ENCODE measurements at places on chromosomes 6 and 20.

GRCh38 chr20:62702895-62703852 is 5.5 kb upstream of the NTSR1 start:
- peak; percentile 77 for DNase-seq

DNA sequence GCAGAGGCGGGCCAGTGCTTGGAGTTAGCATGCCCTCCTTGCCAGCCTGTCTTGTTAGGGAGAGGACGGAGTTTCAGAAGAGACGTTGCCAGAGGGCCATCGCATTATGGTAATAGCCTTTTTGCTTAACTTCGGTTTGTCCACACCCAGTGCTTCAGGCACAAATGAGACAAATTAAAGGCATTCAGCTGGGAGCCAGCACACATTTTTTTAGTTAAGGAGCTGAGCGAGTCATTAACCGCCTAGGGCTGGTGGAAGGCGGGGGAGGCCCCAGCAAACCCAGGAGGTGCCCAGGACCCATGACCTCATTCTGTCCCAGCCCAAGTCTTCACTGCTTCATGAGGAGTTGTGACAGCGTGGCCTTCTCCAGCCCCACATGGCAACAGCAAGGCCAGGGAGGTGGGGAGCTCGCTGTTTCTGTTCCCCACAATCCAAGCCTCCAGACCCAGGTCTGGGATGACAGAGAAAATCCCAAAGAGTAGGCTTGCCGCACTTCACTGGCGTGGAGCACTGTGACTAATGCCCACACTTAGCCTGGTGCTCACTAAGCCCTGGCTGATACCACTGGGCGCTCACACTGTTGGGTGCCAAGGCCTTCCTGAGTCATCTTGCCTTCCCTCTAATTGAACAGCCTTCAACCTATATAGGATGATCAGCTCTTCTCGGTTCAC is 237.1 kb downstream of the ANKRD60 start:
- DNase-seq = peak; percentile 33

DNA sequence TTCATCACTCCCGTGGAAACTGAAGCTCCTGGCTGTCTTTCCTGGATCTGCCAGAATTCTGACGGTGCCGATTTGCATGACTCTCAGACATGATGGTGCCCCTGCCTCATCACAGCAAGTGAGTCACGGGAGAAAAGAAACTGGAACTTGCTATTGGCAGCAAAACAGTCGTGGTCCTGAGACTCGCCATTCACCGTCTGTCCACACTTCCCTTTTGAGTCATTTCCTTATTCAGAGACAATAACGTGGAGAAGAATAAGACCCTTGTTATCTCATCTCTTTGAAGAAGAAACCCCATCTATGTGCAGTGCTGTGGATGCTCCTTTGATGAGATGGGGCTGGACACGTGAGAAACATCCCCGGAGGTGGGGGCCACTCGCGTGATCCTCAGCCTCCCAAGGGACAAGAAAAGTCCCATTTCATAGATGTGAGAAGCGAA is 4.2 kb downstream of the GPR31 start:
- DNase-seq = no peak

- no peak for DNase-seq
Observed at GRCh38 chr6:136764517-136764993, 27.7 kb downstream of the MAP3K5 start.

DNA sequence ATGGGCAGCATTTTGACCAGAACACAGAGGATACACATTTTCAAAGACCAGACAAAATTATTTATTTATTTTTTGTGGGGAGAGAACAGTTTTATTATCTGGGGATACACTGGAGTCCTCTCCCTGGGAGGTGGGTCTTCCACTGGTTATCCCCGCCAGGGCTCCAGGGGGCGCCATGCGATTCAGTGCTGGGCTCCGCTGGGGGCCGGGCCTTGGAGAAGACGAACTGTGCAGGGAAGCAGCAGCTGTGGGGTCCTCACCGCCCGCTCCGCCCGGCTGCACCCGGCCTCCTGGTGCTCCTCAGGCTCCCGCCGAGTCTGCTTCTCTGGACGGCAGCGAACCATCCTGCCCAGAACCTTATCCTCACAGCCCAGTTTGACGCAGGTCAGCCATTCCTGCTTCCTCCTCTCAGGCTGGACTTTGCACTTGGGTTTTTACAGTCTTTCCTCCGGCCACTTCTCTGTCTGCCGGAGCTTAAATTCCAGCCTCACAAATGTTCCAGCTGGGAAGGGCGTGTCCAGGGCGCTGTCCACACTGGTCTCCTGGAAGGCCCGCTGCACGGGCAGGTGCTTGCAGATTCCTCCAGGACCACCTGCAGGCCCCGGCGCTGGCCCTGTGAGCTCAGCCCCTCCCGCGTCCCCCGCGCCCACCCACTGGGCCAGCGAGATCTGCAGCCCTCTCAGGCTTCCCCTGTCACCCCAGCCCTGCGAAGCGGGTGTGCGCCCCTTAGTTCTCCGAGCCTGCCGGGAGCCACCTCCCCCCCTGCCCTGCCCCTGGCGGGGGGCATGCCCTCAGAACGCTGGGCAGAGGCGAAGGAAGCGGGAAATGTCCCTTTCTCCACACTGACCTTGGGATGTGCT is 1830.0 kb upstream of the DEFB115 start:
- no peak for DNase-seq

DNA sequence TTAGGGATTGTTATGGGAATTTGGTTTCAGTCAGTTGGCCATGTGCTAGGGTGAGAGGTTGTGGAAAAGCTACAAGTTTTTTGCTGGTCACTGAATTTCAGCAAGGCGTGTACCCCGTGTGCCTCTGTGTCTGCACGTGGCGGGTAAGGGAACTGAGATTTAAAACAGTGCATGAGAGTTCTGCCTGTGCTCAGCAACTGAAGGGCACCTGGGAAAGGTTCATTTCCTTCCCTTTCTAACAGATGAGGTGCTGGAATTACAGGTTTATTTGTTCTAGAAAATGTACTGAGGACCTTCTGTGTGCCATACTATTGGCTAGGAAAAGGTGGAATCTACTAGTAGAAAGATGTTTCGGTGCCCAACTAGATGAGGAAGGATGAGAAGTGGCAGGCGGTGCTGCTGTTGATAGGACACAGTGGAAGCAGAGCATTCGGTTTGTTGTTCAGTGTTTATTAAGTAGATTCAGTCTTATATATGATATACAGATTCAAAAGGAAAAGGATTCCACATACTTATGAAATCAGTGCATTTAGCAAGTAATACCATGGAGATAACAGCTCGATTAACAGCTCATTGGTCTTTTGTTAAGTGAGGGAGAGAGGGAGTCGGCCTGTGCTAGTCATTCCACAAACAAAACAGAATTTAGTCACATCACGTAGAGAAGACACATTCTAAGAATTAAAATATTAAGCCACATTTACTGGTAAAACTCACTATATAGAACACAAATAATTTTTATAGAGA is 84.7 kb downstream of the ASXL1 start:
- DNase-seq = no peak

DNA sequence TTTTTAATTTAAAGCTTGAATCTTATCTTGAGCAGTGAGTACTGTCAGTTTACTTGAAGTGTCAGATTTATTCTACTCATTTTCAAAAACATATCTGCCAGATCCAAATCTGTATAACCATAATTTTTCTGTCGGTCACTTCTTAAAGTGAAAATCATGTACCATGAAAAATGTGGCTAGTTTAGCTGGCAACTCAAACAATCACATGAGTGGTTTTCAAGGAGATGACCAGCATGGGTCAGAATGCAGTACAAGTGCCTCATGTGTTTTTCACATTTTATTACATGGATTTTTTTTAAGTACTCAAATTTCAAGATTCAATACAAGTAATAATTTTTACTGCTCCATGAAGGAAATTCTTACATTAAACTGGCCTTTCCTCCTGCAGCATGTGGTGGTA is 11.0 kb upstream of the SAMD5 start:
- DNase-seq = no peak

GRCh38 chr6:64085126-64085525 is 449.5 kb downstream of the PHF3 start:
- no peak for DNase-seq

DNA sequence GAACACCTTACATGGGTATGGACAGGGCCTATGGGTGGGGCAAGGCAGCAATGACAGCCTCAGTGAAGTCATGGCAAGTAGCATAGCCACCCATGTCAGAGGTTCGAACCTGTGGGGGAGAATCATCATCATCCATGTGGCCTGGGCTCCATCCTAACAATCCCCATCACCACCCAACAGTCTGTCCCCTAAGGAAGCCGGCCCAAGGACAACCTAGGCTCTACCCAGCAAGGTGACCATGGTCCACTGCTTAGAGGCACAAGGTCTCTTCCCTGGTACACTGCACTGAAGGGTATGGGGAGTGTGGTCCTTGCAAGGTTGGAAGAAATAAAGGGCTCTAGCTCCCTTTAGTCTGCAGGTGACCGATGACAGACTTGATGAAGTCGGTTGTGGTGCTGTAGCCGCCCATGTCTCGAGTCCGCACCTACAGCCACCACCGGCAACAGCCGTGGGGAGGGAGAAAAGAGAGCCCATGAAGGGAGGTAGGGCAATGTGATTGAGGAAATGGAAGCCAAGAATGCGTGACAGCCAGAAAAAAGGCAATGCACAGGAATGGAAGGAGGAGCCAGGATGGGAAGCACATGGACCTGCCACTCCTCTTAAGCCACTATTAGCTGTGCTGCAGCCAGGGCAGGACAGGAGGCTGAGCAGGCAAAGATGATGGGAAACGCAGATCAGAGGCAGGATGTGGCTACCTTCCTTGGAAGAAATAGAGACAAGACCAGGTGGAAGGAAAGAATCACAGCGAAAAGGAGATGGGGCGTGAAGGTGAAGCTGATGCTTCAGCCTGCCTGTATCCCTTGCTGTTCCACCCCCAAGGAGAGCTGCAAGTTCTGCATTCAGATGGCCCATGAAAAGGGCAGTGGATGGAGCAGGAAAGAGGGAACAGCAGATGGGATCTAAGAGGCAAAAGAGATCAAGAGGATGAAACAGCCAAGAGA is 5.3 kb downstream of the IDH3B start:
- DNase-seq = no peak

GRCh38 chr6:136039185-136039584 is 187.7 kb downstream of the PDE7B start:
- DNase-seq = no peak

DNA sequence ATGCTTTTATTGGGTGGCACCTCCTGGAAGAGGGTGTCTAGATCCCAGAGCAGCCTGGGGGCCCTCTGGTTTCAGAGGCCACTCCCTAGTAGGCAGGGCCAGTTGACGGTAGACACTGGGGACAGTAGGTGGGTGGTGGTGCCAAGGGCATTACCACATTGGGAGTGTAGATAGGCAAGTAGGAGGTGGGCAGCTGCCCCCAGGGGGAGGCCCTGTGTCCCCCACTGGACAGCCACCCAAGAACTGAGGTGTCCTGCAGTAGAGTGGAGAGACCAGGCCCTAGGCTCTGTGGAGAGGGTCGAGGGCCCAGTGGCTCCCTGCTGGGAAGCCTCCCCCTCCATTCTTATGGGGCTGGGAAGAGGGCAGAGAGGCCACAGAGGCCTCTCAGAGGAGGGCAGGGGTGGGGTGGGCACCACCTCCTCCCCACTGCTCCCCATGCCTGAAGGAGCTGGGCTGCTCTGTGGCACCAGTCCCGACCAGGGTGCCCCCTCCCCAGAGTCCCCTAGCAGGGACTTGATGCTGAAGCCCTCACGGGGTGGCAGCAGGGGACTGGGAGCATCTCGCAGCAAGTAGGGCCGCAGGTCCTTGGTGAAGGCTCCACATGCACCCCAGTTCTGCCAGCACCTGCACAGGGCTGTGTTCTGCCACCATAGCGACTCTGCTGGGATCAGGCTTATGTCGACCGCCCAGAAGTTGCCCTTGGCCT is 305.0 kb upstream of the KCNQ5 start:
- no peak for DNase-seq

- DNase-seq = no peak
Observed at GRCh38 chr6:109069746-109070145, 24.9 kb downstream of the SESN1 start.

GRCh38 chr20:38114353-38114791 is 50.7 kb downstream of the TGM2 start:
- no peak for DNase-seq

GRCh38 chr6:54516321-54516720 is 208.1 kb downstream of the TINAG start:
- no peak for DNase-seq

- no peak for DNase-seq
Observed at GRCh38 chr6:139429580-139430145, 55.2 kb upstream of the CITED2 start.

DNA sequence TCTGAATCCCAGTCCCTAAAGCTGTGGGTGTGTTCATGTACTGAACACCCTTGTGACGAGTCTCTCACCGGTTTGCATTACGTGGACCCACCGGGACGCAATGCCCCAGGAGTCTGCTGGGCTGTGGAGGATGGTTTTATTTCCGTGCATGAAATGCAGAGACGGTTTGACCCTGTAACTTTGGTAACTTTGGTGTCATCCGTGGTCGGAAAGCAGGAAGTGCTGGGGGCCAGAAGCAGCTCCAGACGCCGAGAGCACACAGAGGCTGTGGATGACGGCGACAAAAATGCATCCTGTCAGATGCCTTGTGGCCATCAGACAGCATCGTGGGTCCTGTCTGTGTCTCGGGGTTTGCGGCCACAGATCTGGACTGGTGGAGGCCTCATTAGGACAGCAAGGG is 7.2 kb downstream of the BHLHE23 start:
- DNase-seq = no peak

GRCh38 chr6:128135325-128135724 is 234.5 kb upstream of the THEMIS start:
- DNase-seq = no peak

- no peak for DNase-seq
Observed at GRCh38 chr6:15709651-15710269, 46.9 kb upstream of the DTNBP1 start.

- DNase-seq = no peak
Observed at GRCh38 chr6:139834232-139834631, 459.8 kb upstream of the CITED2 start.

- DNase-seq = no peak
Observed at GRCh38 chr20:13264907-13265306, 43.8 kb downstream of the ISM1 start.

- DNase-seq = peak; percentile 64
Observed at GRCh38 chr6:7050872-7051779, 56.6 kb upstream of the RREB1 start.

GRCh38 chr6:113403966-113404595 is 453.1 kb upstream of the MARCKS start:
- DNase-seq = no peak

DNA sequence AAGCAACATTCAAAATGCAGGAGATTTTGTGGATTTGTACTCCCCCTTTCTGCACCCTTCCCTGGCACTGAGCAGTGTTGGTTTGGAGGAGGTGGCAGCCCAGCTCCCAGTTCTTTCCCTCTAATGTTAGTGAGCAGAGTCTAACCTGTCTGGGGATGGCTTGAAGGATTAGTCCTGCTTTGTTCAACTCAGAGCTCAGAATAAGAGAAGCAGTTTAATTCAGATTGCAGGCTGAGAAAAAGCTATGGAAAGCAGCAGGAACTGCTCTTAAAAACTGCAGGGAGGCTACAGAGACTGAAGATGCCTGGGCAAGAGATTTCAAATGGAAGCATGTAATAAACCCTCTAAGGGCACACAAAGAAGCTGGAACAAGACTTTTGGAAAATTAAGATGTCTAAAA is 223.4 kb upstream of the GGTLC1 start:
- no peak for DNase-seq

GRCh38 chr6:132964868-132965382 is 150.6 kb downstream of the RPS12 start:
- DNase-seq = peak; percentile 18

- no peak for DNase-seq
Observed at GRCh38 chr20:11581271-11581670, 336.4 kb upstream of the BTBD3 start.

- DNase-seq = no peak
Observed at GRCh38 chr6:34486106-34486740, 20.3 kb downstream of the PACSIN1 start.

All from fibroblast of the conjunctiva (primary cell).